ENCODE measurements at places on chromosomes 16 and 17.

DNA sequence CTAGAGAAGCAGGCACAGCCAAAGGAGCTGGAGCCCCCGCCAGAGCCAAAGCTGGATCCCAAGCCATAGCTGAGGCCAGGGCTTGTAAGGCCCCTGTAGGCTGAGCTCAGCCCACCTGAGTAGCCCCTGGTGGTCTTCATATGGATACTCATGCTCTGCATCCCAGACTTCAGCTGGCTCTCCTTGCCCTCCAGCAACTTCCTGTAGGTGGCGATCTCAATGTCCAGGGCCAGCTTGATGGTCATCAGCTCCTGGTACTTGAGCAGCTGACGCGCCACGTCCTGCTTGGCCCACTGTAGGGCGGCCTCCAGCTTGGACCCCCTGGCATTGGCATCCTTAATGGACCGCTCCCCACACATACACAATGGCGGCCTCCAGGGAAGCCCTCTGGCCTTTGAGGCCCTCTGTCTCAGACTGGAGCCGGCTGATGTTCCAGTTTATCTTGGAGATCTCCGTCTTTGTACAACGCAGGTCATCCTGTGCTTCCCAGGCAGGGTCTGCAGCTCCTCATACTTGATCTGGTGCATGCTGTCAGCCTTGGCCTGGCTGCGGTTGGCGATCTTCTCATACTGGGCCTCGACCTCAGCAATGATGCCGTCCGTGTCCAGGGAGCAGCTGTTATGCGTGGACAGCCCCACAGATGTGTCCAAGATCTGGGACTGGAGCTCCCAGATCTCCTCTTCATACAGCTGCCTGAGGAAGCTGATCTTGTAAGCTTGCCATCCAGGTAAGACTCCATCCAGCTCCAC lies 28.9 kb downstream of the IKZF3 start:
- H3K4me1 ChIP-seq = no peaks in the 10 kb centered on the region
- no peaks in the 10 kb centered on the region for H3K36me3 ChIP-seq
- H3K27me3 ChIP-seq = no peaks in the 10 kb centered on the region
- no peak overlapping the region for H3K27ac ChIP-seq

GRCh38 chr16:87040169-87041117 lies 276.7 kb downstream of the C16orf95 start:
- H3K27me3 ChIP-seq = no peaks in the 10 kb centered on the region
- DNase-seq = no peak
- no peaks in the 10 kb centered on the region for H3K36me3 ChIP-seq
- no peaks in the 10 kb centered on the region for H3K4me1 ChIP-seq

DNA sequence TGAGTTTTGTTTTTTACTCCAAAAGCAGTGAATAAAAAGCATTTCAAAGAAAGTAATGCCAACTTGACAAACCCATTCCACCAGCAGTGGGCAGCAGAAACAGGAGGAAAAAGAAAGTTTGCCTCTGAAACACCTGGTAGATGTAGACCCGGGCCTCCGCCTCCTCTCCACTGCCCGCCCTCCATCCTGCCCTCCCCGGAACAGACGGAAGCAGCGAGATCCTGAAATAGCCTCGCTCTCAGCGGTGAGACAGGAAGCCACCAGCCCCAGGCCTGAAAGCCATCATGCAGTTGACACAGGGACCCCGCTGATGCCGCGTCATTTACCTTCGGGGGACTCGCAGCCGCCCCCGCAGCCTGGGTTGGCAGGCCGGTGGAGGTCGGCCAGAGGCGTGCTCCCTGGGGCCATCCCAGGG lies 67.8 kb downstream of the C16orf78 start:
- DNase-seq = peak; percentile 87
- H3K4me3 ChIP-seq = no peak overlapping the region
- H3K27me3 ChIP-seq = no peaks in the 10 kb centered on the region
- no peaks in the 10 kb centered on the region for H3K36me3 ChIP-seq
- peaks cover 15% of the 10 kb centered on the region for H3K4me1 ChIP-seq

GRCh38 chr16:63720848-63721247 lies 1401.0 kb downstream of the CDH11 start:
- DNase-seq = no peak
- H3K36me3 ChIP-seq = 0 out of 3 replicates have a peak, but pooled peaks cover under 1% of the 10 kb centered on the region
- no peak overlapping the region for H3K4me3 ChIP-seq
- H3K27ac ChIP-seq = no peak overlapping the region
- H3K4me1 ChIP-seq = no peaks in the 10 kb centered on the region

DNA sequence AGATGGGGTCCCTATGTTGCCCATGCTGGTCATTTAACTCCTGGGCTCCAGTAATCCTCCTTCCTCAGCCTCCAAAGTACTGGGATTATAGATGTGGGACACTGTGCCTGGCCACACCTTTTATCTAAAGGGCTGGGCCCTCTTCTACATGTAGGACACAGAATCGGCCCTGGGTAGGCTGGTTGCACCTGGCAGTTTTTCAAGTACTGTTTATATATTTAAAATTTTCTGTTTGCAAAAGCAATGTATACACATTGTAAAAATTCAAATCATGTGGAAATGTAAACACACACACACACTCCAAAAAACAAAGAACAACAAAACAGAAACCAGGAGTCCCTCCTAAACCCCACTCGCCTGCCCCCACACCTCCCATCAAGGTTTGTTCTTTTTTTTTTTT lies 28.1 kb upstream of the SIAH1 start:
- no peak overlapping the region for H3K4me3 ChIP-seq
- H3K36me3 ChIP-seq = peaks cover 7% of the 10 kb centered on the region
- DNase-seq = no peak
- H3K27me3 ChIP-seq = no peaks in the 10 kb centered on the region

DNA sequence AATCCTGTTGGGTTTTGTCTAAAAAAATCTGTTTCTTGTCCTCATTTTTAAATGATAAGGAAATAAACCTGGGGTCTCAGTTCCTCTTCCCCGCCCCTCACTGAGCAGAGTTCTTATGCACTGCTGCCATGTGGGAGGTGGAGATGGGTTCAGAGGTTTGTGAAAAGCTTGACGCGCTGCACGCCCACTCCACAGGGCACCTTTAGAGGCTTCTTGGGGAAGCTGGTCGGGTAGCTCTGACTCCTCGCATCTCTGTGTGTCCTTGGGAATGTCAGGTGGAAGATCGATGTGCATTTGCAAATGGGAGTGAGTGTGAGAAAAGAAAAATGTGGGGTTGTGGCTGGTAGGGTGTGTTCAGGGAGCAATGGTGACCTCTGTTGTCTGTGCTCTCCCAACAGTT lies 4.7 kb upstream of the ZNHIT3 start:
- no peak overlapping the region for H3K27ac ChIP-seq
- no peak for DNase-seq
- H3K36me3 ChIP-seq = peaks cover 3% of the 10 kb centered on the region
- H3K4me3 ChIP-seq = peak overlapping the region; percentile 55
- H3K27me3 ChIP-seq = peaks cover 9% of the 10 kb centered on the region

DNA sequence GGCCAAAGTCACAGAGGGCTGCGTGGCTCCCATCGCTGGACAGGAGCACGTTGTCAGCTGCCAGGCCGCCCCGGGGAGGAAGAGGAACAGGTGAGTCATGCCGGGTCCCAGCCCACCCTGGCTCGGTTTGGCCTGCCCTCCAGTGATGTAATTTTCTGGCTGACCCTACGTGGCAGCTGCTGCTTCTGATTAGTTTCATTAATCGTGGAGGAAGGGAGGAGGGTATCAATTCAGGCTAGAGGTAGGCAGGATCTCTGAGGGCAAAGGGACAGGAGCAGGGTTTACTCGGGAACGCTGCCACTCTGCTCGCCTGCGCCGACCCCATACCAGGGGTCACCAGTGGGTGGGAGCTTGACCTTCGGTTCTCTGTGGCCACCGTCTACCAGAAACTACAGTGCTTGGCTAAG lies 11.7 kb upstream of the SPATA32 start:
- H3K27ac ChIP-seq = no peak overlapping the region
- DNase-seq = no peak
- H3K27me3 ChIP-seq = no peaks in the 10 kb centered on the region
- peaks cover 10% of the 10 kb centered on the region for H3K36me3 ChIP-seq
- no peaks in the 10 kb centered on the region for H3K4me1 ChIP-seq

DNA sequence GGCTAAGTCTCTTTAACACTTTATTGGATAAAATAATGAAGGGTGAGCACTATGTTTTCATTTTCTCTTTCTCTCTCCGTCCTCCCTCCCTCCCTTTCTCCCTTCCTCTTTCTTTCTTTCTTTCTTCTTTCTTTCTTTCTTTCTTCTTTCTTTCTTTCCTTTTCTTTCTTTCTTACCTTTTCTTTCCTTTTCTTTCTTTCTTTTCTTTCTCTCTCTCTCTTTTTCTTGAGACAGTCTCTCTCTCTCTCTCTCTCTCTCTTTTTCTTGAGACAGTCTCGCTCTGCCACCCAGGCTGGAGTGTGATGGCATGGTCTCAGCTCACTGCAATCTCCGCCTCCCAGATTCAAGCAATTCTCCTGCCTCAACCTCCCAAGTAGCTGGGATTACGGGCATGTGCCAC lies 21.5 kb upstream of the CDR2 start:
- H3K27ac ChIP-seq = no peak overlapping the region
- no peak for DNase-seq
- no peaks in the 10 kb centered on the region for H3K36me3 ChIP-seq

DNA sequence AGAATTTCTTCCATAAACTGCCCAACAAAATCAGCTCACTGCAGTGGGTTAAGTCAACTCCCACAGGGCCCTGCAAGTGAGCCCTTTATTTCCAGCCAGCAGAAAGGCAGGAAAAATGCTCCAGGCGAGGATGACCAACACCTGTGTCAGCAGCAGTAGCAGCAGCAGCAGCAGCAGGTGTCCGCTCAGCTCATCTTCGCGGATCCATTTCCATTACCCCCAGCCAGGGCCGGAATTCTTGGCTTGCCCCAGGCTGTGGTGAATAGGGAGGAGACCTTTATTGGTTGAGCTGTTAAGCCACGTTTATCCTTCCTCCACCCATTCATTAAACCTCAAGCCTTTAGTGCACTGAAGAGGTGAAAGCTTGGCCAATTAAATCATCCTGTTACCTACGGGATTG lies 46.2 kb downstream of the MARCHF10 start:
- H3K4me3 ChIP-seq = no peak overlapping the region
- DNase-seq = peak; percentile 98
- H3K27me3 ChIP-seq = no peaks in the 10 kb centered on the region
- H3K27ac ChIP-seq = no peak overlapping the region

DNA sequence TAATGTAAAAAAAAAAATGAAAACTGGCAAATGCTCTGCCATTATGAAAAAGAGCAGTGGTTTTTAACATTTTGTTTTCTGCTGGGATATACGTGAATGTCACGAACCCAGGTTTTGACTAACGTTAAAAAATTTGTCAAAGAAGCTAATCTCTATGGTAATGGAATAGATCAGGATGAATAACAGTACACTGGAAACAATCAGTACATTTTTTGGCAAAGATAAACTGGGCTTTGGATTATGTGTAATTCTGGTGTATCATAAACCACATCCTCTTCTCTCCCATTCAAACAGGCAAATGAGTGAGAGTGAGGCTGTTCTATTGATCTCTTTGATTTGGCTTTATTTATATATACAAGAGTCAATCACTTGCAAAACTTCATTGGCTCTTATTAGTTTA lies 207.0 kb upstream of the IRX3 start:
- H3K27me3 ChIP-seq = no peaks in the 10 kb centered on the region
- no peak overlapping the region for H3K4me3 ChIP-seq
- H3K36me3 ChIP-seq = peaks cover 15% of the 10 kb centered on the region
- no peak for DNase-seq
- H3K4me1 ChIP-seq = no peaks in the 10 kb centered on the region

DNA sequence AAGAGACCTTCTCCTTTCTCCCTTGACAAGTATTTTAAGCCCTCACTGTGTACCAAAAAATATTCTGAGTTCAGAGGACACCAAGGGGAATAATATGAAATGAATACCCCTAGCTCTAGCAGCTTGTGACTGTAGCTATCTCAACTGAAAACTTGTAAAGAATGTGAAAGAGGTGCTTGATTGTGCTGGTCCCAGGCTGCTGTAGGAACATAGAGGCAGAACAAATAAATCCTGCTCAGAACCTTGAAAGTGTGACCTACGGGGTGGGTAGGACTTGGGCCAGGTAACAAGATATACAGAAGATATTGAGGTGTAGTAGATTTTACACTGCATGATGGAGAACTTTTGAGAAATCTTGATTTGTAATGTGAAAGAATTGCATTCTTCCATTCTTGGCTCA lies 606.8 kb downstream of the TOX3 start:
- DNase-seq = no peak
- H3K4me1 ChIP-seq = peaks cover 9% of the 10 kb centered on the region
- no peak overlapping the region for H3K27ac ChIP-seq
- no peaks in the 10 kb centered on the region for H3K36me3 ChIP-seq

GRCh38 chr16:79001156-79001967 lies 599.2 kb downstream of the MAF start:
- H3K4me1 ChIP-seq = no peaks in the 10 kb centered on the region
- H3K4me3 ChIP-seq = peak overlapping the region; percentile 46
- H3K36me3 ChIP-seq = peaks cover 2% of the 10 kb centered on the region
- DNase-seq = no peak

DNA sequence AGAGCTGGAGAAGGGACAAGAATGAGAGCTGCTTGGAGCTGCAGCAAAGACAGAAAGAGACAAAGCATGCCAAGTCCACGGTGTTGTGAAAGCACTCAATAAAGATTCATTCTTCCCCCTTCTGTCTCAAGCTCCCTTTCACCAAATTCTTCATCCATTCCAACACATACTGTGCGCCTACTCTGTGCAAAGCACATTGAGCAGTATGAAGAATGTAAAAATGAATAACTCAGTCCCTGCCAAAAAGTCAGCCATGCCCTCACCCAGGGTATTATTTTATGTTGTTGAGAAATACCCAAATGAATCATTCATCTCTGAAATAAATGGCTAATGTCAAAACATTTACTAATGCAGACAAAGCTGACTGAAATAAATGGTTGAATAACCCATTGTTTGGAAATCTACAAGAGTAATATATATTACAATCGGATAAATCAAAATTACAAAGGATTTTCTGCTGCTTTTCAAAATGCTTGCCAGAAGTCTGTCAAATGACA lies 282.9 kb upstream of the IRX5 start:
- peaks cover 9% of the 10 kb centered on the region for H3K27me3 ChIP-seq
- H3K4me3 ChIP-seq = no peak overlapping the region
- no peaks in the 10 kb centered on the region for H3K36me3 ChIP-seq
- H3K27ac ChIP-seq = no peak overlapping the region
- DNase-seq = no peak

DNA sequence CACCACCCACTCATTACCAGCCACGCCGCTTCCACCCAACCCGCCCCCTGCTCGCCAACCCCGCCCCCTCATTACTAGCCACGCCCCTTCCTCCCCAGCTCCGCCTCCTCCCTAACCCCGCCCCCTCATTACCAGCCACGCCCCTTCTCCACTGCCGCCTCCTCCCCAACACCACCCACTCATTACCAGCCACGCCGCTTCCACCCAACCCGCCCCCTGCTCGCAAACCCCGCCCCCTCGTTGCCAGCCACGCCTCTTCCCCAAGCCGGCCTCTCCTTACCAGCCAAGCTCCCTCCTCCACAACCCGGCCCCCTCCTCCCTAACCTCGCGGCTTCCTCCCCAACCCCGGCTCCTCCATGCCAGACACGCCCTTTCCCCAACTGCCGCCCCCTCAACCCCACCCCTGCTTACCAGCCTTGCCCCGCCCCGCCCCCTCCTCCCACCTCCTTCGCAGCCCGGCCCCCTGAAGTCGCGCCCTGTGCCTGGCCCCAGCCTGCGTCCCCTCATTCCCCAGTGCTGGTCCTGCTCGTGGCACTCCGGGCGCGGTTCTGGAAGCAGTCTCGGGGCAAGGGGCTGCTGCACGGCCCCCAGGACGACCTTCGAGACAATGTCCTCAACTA lies 7.3 kb downstream of the SLC22A31 start:
- no peak overlapping the region for H3K4me3 ChIP-seq
- no peak overlapping the region for H3K27ac ChIP-seq
- no peaks in the 10 kb centered on the region for H3K4me1 ChIP-seq

Measured in H9 (cell line).